Esophagus muscularis mucosa (tissue), 4 donors: ENCODE measurements at places on chromosomes 1 and 21. TPM values are rescaled to one million over a fixed set of nuclear protein-coding genes. Genes with fewer than 3 reads are reported as not detected.

DNA sequence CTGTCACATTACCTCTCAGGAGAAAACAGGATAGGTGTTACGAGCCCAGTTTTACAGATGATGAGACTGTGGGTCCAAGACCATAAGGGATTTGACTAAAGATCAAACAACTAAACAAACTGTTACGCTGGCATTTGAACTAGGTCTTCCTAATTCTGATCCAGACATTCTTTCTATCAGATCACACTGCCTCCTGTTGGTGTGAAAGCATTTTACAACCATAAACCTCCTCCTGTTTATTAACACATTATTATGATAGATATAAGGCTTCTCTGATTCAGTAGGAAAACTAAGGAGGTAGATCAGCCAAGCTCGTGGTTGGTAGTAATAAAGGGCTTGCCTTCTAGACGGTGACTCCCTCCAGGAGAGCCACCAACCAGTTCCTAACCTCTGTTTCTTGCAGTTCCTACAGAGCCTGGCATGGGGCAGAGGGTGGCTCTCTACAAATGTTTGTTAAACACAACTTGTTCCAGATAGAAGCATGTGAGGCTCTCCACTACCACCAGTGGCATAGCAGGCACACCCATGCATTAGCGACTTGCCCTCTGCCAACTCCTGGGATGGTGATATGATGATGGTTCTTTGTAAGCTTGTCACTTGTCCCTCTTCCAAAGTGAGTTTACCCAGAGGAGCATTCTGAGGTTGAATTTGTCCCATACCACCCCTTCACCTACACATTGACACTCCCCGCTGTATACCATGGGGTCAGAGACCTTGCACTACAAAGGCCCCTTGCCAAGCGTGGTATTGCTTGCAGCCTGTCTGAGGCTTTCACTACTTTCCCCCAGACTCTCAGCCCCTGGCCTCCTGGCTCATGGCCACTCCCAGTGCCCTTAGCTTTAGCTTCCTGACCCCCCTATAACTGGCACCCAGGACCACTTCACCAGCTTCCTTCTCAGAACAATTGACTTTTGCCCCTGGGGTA, 96.4 kb upstream of the HOOK1 start:
- DNase-seq = no peak

- DNase-seq = no peak
These were observed 18.9 kb downstream of the CTNNBIP1 start for GRCh38 chr1:9891207-9891606.

DNA sequence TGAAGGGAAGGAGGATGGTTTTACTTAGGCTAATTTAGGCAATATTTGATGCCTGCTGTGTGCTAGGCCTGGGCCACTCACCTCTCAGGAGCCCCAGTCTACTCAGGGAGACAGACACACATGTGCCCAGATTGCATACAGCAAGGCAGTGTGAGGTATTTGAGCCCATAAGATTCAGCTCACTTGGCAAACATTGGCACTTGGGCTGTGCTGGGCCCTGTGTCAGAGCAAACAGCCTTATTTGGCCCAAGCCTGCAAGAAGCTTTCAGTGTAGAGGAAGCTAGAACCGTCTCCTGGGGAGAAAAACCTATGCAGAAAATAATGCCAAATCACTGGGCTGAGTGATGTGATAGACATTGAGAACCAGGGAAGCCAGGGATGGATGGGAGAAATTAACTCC, 3.9 kb upstream of the SYNC start:
- no peak for DNase-seq

Gene RGS1
- total RNA-seq = 12.0 TPM

- no peak for DNase-seq
These were observed 403.4 kb downstream of the NTNG1 start for GRCh38 chr1:107544285-107544684.

- no peak for DNase-seq
These were observed 109.1 kb upstream of the HOOK1 start for GRCh38 chr1:59705466-59706302.

GRCh38 chr1:7375781-7376660, 395.1 kb upstream of the VAMP3 start:
- DNase-seq = peak; percentile 89

DNA sequence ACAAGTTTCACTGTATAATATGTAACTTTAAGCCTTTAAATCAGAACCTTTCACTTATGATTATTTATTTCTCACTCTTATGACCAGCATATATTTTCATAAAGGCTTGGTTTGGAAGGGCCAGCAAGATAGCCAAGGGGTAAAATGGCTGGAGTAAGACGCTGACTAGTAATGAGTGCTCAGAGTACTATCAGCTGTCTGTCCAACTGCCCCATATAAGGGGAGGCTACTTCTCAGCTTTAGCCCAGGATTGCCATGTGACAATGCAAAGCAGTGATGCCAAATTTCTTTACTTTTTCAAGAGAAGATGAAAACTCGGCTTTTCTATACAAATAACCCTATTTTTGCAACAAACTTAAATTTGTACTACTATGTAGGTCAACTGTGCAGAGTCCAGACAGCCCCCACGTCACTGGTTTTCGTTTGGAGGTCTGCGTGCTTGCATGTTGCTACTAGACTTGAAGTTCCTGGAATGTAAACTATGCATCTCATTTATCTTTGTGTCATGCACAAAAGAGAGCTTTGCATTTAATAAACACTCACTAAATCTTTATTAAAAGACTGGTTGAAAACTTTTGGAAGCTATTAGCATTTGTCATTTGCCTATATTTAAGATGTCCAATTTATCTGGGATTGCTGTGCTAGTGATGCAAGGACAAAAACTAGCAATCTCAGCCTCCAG, 110.4 kb downstream of the TNFSF18 start:
- no peak for DNase-seq

DNA sequence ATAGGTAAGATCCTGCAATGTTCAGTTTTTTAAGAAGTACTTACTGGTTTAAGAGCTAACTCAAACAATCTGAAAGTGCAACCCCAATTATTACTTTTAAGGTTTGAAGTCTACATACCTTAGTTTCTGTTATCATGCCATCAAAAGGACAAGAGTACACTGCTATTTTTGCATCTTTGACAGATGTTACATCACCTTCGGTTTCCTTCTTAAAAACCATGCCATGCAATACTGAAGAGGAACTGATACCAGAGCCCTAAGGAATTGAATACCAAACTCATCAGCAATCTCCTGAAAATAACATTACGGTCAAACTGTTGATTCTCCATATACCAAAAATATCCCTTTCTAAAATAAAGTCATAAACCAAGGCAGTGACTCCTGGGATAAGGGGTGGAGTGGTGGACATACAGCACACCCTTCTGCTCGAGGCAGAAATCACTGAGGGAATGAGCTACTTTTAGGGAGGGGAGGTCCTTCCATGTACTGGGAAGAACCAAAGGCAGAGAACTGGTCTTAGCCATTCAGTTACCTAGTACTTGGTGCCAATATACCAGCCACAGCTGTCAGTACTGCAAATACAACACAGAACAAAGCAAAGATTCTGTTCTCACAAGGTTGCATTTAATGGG, 8.5 kb downstream of the CCT8 start:
- DNase-seq = no peak

DNA sequence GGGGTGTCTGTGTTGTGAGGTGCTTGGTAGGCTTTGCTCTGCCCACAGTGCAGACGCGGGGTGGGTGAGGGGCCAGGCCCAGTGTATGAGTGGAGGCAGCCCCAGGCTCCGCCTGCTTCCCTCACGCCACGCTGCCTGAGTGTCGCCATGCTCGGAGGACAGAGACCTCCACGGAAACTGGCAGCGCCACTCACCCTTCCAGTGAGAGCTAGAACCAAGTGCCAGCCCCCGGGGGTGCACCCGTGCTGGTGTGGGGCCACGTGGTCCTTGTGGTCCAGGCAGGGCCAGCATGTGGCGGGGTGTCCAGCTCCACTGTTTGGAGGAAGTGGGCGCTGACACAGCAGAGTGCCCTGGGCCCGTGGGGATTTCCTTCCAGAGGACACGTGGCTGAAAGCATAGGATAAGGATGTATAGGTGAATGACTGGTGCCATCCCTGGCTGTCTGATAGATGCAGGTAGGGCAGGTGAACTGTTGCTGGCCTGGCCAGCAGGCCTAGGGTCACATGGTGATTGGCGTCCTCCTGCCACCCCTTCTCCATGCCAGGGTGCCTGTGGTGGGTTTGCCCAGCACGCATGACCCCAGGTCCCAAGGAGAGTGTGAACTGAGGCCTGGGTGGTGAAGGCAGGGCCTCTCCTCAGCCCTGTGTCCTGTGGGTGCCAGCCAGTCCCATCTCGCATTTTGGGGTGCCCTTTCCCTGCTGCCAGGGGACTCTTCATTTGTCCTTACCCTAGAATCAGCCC, 3.8 kb downstream of the LRRC3 start:
- no peak for DNase-seq

DNA sequence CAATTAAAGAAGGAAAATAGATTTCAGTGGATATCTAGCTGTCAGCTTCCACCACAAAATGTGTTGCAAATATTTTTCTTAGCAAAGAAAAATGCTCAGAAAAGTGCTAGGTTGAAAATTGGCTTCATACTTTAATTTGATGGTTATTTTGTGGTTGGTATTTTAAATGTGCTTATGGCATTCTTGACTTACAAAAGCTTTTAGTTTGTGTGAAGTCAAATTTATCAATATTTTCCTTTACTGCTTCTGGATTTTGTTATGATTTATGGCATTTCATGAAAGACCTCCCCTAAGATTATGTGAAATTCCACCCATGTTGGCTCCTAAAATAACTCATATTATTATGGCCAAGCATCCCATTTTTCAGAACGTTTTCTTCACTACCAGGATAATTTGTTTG, 51.5 kb downstream of the PSMG1 start:
- no peak for DNase-seq

DNA sequence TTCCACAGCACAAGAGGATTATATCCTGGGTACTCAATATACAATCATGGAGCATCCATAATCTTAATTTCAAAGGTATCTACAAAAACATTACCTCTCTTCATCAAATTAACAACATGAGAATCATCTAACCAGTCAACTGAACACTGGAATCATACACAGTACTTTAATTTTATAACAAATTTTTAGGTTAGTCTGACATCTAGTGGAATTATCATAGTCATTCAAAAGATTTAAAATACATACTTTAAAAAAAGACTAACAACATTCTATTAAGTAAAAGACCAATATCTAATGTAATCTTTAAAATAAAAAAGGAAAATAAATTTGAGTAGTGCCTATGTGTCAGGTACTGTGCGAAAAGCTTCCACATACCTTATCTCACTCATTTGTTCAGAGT, 16.8 kb upstream of the SH3GLB1 start:
- no peak for DNase-seq

DNA sequence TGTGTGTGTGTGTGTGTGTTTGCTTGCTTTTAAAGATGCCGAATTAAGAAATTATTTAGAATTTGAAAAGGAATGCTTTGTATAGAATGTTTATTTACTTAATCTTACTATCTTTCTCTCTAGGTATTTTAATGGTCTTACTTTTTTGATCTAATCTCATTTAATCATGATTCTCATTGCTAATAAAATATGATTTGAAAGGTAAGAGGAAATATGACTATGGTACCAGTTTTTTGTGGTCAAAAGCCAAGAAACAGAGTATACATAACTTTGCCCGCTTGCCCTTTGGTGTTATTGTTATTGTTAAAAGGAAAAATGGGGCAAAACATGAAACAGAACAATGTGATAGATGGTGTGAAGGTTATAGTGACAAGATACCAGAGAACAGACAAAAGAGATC, 74.6 kb downstream of the RPS6KC1 start:
- no peak for DNase-seq

DNA sequence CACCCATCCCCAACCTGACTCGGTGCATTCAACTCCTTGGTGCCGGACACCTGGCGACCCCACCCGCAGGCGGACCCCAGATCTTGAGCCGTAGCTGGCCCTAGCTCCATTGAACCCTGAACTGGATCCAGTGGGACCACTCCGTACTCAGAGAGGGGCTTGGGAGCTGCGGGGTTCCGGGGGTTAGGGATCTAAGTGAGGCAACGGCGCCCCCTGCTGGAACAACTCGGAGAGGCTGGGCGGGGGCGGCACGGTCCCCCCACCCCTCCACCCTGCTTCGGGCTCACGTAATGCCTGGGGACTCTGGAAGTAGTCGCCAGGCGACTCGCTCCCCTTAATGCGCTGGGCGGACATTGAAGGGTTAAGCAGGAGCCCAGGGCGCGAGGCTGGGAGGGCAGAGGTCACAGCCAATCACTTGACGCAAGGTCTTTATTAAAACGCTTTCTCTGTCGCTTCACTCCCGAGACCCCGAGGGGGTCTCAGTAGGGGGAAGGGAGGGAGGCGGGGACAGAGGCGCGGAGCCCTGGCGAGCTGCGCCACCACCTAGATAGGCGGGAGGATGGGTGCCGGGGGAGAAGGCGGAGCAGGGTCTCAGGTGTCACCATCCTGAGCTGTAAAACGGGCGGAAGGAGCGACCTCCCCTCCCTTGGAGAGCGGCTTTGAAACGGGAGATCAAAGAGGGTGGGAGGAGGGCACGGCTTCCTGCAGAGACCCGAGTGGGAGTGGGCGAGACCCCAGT, 704 bp upstream of the CRABP2 start:
- DNase-seq = peak; percentile 94

- DNase-seq = no peak
These were observed 44.0 kb downstream of the LRRC71 start for GRCh38 chr1:156964441-156964840.
